ENCODE measurements at places on chromosomes 1 and 21. TPM values are rescaled to one million over a fixed set of nuclear protein-coding genes. Genes with fewer than 3 reads are reported as not detected.

The SLC35F3 gene
- 0.66 TPM for total RNA-seq

The VWA5B1 gene
- total RNA-seq = 1.4 TPM

The SPATA6 gene
- total RNA-seq = 32.5 TPM

The PGLYRP3 gene
- total RNA-seq = not detected

The TP73 gene
- total RNA-seq = 0.54 TPM

The PLPP3 gene
- total RNA-seq = 107 TPM

The ATF3 gene
- total RNA-seq = 12.8 TPM

The F13B gene
- total RNA-seq = not detected

The CSF3R gene
- 13.3 TPM for total RNA-seq

The HMGCS2 gene
- 3.9 TPM for total RNA-seq

The OR2M7 gene
- total RNA-seq = not detected

Data from kidney (tissue), 22 donors.